ENCODE measurements at places on chromosomes 11 and 22.

GRCh38 chr11:92894197-92894596, 75.3 kb upstream of the MTNR1B start:
- DNase-seq: no peak

GRCh38 chr11:46252373-46252914, 25.0 kb upstream of the CREB3L1 start:
- no peak for DNase-seq

DNA sequence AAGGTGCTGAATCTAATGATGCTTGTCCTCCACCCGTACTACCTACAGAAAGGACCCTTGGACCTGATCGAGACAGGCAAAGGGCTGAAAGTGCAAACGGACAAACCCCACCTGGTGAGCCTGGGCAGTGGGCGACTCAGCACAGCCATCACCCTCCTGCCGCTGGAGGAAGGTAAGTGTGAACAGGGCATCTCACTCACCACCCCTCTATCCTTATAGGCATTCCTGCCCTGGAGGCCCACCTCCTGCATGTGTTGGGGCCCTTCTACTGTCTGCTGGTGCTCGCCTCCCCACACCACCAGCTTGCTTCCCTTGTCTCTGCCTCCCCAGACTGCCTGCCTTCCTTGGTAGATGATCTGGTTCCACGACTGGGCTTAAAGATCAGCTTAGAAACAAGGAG, 7.1 kb downstream of the PHLDB1 start:
- DNase-seq: no peak

DNA sequence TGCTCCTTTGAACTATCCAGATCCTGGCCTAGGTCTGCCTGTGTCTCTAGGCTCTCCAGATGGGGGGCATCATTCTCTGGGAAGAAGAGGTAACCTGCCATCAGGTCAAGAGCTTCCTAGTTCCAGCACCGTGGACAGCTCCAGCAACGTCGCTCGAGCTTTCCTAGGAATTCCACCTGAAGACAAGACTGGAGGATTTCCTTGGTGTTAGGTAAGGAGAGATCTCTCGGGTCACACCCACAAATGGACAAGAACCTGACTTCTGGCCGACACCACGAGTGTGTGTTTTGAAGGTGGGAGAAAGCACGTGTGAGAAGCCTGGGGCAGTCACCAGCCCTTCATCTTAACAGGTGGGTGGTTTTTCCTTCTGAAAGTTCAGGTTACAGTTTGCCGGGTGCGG, 1.2 kb downstream of the PRG3 start:
- no peak for DNase-seq

DNA sequence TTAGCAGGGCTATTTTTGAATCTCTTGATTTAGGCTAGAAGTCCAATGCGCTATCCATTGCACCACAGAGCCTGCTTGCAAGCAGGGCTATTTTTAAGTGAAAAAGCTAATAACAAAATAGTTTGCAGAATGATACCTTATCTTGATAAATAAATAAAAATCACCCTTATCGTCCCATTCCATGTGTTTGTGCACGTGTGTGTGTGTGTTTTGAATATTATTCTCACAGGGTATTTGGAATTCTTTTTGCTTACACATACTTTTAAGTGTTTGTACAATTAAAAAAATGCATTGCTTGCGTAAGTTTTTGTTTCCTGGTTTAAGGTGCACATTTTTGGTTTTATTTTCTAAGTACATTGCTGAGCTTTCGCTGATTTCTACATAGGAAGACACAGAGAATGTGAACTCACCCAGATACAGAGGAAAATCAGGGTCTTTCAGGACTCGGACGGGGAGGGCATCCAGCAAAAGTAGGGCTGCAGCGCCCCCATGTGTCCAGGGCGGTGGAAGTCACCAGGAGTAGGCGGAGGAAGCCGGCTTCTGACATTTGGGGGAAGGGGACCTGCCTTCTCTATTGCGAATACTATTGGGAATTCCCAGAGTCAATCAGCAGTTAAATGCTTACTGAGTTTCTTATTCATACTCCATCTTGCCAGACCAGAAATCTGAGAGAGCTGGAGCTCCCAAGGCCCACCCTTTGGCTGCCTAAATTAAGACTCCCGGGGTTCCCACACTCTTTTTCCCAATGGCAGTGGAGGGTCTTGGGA, 27.3 kb downstream of the SLC1A2 start:
- DNase-seq: peak; percentile 81

Data from activated CD4-positive, alpha-beta T cell treated with anti-CD3 and anti-CD28 coated beads for 1 hour (primary cell).